ENCODE measurements at places on chromosomes 1 and 21.
A peak's percentile ranks its signal among the peaks of the same experiment; 100 is the strongest.

GRCh38 chr1:241849345-241849695 lies 1.3 kb downstream of the EXO1 start:
- DNase-seq = peak; percentile 27

- DNase-seq = no peak
Observed at GRCh38 chr1:9763914-9764313, 59.9 kb downstream of the CLSTN1 start.

DNA sequence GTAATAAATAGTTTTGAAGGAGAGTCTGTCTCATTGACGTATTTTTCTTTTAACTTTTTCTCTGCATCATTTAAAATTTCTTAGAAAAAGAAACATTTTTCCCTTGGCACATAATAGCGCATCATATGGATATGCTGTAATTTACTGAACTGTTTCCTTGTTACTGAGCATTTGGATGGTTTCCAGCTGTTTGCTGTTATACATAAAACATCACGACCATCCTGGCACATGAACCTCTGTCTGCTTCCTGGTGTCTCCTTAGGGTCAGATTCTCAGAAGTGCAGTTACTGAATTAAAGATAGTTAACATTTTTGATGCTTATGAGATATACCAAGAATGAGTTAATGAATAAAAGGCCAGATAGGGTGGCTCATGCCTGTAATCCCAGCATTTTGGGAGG lies 67.2 kb downstream of the BACE2 start:
- no peak for DNase-seq

DNA sequence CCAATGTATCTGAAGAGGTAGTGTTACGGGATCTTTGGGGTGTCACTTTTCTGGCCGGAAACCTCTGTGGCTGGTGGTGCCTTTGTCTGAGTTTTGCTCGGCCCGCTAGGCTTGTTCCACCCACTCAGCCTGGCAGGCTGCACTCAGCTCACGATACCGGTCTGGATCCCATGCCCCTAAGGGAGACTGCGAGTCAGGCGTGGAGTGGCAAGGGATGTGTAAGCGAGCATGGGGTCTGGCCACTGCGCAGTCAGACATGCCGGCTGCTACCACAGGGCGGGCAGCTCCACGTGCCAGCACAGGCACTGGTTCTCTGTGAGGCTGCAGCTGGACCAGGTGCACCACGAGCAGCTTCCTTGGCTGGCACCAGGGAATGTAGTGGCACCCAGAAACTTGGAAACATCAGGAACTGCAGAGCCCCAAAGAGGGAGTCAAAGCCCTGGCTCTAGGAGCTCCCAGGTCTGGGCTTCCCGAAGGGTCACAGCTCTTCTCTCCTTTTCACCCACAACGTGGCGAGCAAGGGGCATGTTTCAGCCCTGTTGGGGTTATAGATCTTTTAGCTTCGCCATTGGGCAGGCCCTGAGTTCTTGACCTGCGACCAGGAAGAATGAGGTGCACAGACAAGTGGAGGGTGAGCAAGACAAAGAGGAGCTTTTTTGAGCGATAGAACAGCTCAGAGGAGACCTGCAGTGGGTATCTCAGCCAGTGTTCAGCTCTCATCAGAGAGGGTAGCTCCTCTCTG lies 23.8 kb upstream of the LRRC8C start:
- no peak for DNase-seq

GRCh38 chr1:31828341-31828740 lies 12.5 kb upstream of the SPOCD1 start:
- no peak for DNase-seq

DNA sequence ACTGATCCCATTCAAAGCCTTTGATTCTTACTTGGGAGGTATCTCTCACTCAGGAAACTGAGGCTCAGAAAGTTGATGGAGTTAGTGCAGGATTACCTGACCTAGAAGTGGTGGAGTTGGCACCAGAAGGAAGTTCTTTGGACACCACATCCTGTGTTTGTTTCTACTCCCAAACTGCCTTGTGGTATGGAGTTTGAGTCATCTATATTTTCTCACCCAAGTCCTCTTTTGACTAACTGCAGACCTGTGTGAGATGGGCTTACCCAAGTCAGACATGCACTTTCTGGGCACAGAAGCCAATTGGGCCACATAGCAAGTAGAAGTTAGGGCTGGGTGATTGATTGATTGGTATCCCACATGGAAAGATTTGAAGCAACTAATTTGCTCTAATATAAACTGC lies 36.1 kb downstream of the FGGY start:
- no peak for DNase-seq

DNA sequence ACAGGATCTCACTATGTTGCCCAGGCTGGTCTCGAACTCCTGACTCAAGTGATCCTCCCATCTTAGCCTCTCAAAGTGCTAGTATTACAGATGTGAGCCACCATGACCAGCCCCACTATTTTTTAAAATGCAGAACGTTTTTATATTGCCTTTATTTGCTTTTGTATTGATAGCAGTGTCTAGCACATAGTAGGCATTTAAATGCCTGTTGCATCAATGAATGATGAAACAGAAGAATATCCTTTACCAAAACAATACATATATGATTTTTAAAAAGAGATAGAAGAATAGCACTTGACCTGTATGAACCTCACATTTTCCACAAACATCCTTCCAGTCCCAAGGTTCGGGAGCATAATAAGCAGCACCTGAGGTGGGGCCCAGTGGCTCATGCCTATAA lies 16.5 kb upstream of the FRRS1 start:
- no peak for DNase-seq

GRCh38 chr1:157878059-157878458 lies 36.5 kb upstream of the CD5L start:
- DNase-seq = peak; percentile 5

- no peak for DNase-seq
Observed at GRCh38 chr1:160570840-160571239, 8.5 kb downstream of the CD84 start.

- DNase-seq = no peak
Observed at GRCh38 chr1:211336161-211336560, 9.5 kb downstream of the TRAF5 start.

GRCh38 chr1:244207042-244207934 lies 156.2 kb downstream of the ZBTB18 start:
- DNase-seq = no peak

DNA sequence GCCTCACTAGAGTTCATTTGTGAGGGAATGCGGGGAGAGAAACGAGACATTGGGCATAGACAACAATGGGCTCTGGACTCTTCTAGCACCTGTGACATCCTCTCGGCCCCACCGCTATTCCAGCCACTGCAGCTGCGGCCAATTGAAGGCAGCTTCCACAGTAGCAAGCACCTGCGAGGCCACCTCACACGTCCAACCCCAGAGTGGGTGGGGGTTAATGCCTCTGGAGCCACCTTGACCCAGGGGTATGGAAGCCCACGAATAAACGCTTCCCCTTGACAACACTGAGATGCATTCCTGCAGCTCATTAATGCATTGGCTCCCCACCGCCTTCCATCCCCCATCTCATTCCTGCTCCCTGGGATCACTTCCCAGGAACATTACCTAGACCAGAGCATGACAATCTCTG lies 104.4 kb downstream of the GLIS1 start:
- DNase-seq = no peak

DNA sequence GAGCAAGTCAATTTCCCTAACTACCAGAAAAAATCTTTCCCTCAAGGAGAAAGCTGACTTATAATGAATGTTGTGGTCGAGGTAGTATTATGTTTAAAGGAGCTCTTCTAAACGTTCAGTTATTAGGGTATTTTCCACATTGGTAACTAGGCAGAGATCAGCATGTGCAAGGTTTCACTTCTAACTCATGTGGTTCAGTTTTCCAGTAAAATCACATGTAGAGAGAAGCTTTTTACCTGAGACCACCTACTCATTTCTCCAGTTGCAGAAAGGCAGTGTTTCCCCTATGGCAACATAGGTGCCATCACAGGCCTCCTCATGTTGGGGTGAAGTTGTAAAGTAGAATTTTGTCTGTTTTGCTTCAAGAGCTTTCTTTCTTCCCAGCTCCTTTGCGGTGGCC lies 23.7 kb downstream of the IL23R start:
- DNase-seq = no peak

DNA sequence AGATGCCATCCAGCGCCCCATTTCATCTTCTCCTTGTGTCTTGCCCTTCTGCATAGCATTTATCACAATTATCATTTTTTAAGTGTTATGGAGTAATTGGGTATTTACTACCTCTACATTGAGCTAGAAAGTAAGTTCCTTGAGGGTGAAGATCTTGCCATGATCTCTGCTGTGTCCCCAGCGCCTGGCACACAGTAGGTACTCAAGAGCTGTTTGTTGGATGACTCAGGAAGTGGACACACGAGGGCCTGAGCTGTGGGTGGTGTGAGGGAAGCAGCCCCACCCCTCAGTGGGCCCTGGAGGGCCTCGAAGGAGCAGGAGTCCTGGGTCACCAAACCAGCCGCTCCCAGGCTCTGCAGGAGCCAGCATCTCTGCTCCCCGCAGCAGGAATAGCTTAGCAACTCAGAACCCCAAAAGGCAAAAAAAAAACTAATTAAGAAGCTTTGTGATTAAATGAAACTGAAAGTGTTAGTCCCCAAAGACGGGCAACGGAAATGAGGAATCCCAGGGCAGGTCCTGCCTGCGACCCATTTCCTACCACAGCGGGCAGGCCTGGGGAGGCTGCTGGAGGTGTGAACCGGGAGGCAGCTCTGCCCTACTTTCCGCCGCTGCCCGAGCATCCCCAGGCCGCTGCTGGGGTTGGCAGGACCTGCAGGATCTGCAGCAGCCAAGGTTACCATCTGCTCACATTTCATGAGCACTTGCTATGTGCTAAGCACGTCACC lies 87.7 kb downstream of the LACTBL1 start:
- no peak for DNase-seq

DNA sequence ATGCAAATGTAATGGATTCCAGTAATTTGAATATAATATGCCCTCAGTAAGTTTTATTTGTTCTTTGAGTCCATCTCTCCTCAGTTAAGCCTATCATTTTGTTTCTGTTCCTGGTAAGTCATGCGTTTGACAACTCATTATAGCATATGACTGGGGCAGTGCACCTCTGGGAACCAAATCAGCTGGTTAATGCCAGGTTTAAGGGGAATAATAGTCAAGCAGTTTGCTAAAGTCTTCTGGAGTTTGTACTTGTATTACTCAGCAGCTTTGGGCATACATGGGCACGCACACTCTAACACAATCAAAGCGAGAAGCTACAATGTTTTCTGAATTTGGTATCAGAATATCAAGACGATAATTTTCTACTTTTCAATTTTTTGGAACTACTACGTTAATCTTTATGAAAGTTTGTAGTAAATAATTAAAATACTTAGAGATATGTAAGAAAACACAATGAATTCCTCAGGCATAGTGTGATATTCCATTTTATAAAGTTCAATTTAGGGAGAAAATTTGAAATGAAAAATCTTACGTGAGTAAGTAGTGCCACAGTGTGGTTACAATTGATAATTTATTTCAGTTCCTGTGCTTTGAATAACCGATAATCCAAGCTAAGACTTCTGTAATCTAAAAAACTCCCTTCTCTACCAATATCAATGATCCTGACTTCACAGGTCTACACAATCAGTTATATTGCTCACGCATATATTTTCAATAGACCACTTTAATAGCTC lies 43.8 kb upstream of the KCTD3 start:
- DNase-seq = no peak

GRCh38 chr1:51605961-51606723 lies 10.8 kb upstream of the OSBPL9 start:
- no peak for DNase-seq

Data from ELF-1 (cell line).